Esophagus muscularis mucosa (tissue), 4 donors: ENCODE measurements at places on chromosomes 2 and 18. TPM values are rescaled to one million over a fixed set of nuclear protein-coding genes. Genes with fewer than 3 reads are reported as not detected.

DNA sequence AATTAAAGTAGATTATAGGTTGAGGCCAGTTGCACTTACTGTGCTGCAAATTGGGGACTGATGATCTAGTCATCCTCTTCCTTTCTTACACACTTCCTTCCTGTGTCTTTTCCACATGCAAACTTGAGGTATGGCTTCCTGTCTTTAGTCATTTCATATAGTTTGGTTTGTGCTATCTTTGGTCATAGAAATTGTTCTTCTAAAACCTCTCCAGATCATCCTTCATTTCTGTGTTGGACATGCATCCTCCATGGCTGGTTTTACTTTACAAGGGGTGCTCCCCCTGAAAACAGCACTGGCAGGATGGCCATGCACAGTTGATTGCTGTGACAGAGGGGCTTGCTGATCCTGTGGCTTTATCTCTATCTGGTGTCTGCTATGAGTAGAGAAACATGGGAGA is 36.5 kb downstream of the MGAT5 start:
- no peak for DNase-seq

DNA sequence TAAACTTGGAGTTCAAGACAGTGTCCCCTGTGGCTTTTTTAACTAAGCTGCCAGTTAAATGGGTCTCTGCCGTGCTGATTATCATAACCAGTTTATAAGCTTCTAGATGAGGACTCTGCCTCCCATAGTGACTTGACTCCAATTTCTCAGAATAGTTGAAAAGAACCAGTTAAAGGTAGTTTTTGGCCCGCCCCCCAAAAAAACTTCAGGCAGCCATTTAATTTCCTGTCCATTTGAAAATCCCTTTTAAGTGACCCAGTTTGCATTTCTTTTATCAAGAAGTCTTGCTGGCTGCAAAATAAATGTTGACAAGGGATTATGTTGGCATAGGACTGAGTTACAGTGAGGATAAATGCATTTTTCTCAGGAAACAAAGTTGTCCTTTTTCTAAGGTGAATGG is 2.3 kb downstream of the SLC20A1 start:
- DNase-seq, result no peak

DNA sequence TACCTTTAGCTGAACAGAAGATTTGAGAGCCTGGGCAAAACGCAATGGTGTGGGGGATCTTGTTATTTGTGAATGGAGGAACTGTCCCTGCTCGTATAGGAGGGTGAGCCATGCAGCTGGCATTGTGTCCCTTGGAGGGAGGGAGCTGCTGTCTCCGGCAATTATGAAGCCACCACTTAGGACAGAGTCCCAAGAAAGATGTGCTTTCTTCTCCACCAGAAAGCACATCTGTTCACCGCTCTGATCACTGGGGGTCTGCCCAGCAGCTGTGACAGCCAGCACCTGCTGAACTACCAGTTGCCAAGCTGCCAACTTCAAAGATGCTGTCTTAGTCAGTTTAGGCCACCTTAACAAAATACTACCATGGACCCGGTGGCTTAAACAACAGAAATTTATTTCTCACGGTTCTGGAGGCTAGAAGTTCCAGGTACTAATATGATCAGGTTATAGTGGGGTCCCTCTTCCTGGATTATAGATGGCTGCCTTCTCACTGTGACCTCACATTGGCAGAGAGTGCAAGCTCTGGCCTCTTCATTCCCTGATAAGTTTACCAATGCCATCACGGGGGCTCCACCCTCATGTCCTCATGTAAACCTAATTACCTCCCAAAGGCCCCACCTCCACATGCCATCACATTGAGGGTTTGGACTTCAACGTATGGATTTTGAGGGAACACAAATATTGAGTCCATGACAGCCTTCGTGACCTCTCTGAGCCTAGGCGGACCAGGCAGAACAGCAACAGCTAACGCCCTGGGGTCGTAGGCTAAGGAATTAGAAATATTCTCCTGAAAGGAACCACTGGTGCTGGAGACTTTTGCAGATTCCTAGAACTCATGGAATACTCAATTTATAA is 148.3 kb downstream of the RHBDD1 start:
- no peak for DNase-seq

DNA sequence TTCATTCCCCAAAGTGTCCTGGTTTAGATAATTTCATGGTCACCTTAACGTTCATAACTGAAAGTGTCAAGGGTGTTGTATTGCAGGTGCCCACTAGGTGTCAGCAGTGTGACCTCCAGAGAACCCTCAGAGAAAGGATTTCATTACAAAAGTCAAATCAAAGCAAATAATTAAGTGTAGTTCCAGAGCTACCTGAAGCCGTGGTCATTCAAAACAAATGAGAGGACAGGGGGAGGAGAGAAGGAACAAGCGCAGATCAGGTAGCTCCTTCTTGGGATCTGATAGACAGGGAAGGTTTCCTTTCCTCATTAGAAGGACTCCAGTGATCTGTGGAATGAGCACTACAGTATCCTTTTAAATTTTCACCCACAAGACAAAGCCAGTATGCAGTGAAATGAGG is at the start of gene SLC9A4:
TSS of gene SLC9A4 (plus strand) at position 207 of the 400 bp plus-strand sequence. CDS start 534 bp downstream, outside the sequence.
- DNase-seq, result peak; percentile 85

Gene GTF2A1L
- total RNA-seq, result 11.8 TPM

Gene VAMP8
- 15.6 TPM for total RNA-seq

Gene TACR1
- 6.5 TPM for total RNA-seq
